Renal cortical epithelial cell (primary cell): ENCODE measurements at places on chromosomes 12 and 14.

GRCh38 chr12:7128681-7129286 lies at the start of gene RBP5:
Gene RBP5 (minus strand): TSS chr12:7128889. CDS start chr12:7128775, 114 bp downstream.
- DNase-seq, result no peak

DNA sequence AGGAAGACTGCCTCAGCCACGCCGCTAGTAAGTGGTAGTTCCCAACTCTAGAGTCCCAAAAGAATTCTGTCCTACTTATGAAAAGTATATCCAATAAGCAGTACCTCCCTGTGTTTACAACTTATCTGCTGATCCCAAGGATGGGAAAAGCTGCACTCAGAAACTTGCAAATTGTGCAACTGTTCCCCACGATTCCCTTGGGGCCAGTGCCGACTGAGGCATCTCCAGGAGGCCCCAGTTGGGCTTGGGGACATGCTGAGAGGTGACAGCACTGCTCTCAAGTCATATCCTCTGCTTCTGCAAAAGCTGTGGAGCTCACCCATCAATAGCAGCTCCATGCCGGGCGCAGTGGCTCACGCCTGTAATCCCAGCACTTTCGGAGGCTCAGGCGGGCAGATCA lies 23.7 kb downstream of the SPRING1 start:
- no peak for DNase-seq

GRCh38 chr12:89514751-89515150 lies 9.8 kb downstream of the GALNT4 start:
- no peak for DNase-seq

DNA sequence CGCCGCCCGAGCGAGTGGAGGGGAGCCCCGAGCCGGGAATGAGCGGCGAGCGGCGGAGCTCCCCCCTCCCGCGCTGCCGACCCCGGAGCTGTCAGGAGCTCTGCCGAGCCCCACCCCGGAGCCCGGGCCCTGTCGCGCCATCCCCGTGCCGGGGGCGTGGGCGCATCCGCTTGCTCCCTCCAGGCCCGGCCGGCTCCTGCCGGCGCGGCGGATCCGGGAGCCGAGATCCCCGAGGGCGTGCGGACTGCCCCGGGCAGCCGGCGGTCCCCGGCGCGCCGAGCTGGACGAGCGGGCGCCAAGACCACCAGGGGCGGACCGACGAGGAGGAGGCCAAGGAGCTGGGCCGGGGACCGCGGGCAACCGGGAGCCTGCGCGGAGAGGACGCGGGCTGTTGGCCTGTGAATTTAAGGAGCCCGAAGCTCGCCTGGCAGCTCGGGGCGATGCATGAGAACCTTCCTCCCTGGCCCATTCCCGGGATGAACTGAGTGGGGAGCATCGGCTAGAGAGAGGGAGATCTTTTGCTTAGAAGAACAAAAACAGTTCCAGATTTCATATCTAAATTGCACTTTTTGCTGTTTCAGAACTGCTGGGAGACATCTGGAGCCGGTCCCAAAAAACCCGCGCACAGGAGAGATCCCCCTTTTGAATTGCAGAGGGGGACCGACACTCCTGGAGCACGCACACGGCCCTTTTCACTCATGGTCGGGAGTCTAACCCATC lies 2.0 kb downstream of the PTHLH start:
- DNase-seq, result no peak

DNA sequence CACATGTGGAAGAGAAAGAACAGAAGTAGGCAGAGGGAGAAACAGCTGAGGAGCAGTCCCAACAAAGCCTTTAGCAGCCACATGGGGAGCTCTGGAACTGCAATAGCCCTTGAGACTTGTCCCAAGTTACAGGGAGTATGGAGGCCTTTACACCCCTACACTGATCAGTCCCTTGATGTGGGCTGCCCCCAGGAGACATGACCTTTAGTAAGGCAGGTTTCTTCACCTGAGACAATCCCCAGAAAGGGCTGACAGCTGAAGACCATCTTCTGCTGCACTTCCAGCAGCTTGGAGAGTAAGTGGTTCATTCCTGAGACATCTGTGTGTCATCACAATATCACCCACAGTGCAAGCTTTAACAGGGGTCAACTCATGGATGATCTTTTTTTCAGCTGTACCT lies 8.6 kb upstream of the SNAPC1 start:
- DNase-seq, result peak; percentile 55

GRCh38 chr12:117662220-117662619 lies 300.8 kb upstream of the NOS1 start:
- peak; percentile 71 for DNase-seq

GRCh38 chr14:23099212-23099861 lies 4.0 kb downstream of the C14orf119 start:
- DNase-seq, result no peak

GRCh38 chr14:29380826-29381225 lies 546.8 kb downstream of the PRKD1 start:
- no peak for DNase-seq

GRCh38 chr14:83163016-83163415 lies 1629.4 kb upstream of the SEL1L start:
- DNase-seq, result peak; percentile 21

DNA sequence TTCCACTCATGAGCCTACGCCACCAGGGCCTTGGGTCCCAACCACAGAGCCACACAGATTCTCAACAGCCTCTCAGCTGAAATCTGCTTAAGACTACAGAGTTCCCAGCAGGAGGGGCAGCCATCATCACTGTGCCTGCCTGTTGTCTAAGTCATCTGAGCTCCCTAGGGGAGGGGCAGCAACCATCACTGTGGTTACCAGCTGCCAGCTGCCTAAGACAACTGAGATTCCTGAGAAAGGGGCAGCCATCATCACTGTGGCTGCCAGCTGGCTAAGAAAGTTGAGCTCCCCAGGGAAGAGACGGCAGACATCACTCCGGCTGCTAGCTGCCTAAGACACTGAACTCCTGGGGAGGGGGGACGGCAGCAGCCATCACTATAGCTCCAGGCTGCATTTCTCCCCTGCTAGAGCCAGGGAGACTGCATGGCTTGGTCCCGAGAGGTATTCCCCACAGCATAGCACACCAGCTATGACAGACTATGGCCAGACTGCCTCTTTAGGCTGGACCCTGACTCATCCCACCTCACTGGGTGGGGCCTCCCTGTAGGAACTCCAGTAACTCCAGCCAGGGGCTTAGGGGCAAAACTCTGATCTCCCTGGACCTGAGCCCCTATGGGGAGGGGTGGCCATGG lies 37.2 kb upstream of the C14orf132 start:
- no peak for DNase-seq

GRCh38 chr12:15887043-15887817 lies 5.0 kb downstream of the STRAP start:
- no peak for DNase-seq

GRCh38 chr12:75366629-75367028 lies 24.3 kb upstream of the GLIPR1L2 start:
- no peak for DNase-seq

GRCh38 chr14:103871596-103872480 lies 24.5 kb upstream of the PPP1R13B start:
- no peak for DNase-seq

GRCh38 chr12:131050463-131051154 lies 96.9 kb downstream of the ADGRD1 start:
- DNase-seq, result no peak

- DNase-seq, result peak; percentile 55
These were observed 394 bp upstream of the AMIGO2 start for GRCh38 chr12:47079981-47080724.

DNA sequence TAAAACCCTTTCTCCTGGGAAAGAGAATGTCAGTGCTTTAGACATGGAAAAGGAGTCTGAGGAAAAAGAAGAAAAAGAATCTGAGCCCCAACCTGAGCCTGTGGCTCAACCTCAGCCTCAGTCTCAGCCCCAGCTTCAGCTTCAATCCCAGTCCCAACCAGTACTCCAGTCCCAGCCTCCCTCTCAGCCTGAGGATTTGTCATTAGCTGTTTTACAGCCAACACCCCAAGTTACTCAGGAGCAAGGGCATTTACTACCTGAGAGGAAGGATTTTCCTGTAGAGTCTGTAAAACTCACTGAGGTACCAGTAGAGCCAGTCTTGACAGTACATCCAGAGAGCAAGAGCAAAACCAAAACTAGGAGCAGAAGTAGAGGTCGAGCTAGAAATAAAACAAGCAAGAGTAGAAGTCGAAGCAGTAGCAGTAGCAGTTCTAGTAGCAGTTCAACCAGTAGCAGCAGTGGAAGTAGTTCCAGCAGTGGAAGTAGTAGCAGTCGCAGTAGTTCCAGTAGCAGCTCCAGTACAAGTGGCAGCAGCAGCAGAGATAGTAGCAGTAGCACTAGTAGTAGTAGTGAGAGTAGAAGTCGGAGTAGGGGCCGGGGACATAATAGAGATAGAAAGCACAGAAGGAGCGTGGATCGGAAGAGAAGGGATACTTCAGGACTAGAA lies 6.1 kb downstream of the PNN start:
- no peak for DNase-seq

GRCh38 chr12:57178213-57178612 lies 30.8 kb upstream of the LRP1-AS start:
- no peak for DNase-seq

DNA sequence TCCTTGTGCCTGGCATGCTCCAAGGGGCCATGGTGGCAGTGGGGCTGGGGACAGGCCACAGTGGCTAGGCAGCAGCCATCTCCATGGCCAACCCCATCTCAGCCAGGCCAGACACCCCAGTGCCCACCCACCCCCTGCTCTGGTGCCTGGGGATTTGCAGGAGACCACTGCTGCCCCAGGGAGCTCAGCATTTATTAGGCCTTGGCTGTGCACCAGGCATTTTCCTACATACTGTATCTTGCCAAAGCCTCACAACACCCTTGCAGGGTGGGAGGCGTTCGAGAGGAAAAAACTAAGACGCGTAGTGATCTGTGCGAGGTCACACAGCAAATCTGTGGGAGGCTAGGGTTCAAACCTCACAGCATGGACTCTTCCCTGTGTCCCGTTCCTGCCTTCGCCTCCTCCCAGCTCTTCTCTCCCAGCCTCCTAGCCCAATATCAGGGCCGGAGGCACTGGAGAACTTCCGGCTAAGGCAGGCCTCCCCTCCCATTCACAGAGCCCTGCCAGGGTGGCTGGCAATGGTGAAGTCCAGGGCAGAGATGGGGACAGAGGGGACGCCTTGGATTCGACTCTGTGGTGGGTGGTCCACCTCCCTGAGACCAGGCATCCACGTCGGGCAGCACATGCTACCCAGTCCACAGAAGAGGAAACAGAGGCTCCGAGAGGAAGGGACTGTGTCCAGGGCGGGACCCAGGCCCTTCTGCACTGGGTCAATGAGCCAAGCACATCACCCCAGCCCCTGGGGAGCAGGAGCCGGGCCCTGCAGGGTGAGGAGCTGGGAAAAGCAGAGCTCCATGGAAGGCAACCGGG lies 57.4 kb downstream of the FAM222A start:
- DNase-seq, result no peak

DNA sequence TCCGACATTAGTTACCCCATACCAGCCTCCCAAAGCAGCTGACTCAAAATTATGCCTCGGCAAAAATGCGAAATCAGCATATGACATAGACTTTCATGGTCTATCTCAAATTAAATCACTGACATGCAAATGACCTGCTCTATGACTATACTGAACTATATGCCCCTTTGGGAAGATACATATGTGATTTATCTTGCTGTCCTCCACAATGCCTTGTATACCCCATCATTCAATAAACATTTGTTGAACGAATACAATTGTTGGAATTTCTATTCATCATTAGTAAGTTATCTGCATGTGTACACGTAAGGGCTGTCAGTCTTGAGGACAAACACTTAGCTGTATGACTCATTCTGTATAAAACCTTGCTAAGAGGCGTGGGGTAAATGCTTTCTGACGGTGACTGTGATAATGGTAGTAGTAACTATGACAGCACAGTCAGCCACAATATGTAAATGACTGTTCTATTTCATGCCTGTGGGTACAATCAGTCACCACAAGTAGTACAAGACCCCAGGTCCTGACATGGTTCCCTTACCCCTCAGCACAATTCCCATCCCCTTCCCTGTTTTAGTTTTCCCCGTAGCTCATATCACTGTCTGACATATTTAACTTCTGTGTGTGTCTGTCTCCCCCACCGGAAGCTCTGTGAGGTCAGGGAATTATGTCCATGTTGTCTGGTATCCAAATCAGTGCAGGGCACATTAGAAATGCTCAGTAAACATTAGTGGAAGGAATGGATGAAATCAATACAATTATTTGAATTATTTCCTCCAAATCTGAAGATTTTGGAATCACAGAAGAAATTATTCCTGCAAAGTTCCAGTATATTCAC lies 42.8 kb downstream of the STXBP6 start:
- DNase-seq, result peak; percentile 92

GRCh38 chr12:114272605-114273004 lies 133.3 kb downstream of the TBX5 start:
- no peak for DNase-seq

- DNase-seq, result no peak
These were observed 1951.9 kb upstream of the SEL1L start for GRCh38 chr14:83485591-83485990.

- peak; percentile 76 for DNase-seq
These were observed 27.9 kb downstream of the RHOF start for GRCh38 chr12:121765573-121765972.

DNA sequence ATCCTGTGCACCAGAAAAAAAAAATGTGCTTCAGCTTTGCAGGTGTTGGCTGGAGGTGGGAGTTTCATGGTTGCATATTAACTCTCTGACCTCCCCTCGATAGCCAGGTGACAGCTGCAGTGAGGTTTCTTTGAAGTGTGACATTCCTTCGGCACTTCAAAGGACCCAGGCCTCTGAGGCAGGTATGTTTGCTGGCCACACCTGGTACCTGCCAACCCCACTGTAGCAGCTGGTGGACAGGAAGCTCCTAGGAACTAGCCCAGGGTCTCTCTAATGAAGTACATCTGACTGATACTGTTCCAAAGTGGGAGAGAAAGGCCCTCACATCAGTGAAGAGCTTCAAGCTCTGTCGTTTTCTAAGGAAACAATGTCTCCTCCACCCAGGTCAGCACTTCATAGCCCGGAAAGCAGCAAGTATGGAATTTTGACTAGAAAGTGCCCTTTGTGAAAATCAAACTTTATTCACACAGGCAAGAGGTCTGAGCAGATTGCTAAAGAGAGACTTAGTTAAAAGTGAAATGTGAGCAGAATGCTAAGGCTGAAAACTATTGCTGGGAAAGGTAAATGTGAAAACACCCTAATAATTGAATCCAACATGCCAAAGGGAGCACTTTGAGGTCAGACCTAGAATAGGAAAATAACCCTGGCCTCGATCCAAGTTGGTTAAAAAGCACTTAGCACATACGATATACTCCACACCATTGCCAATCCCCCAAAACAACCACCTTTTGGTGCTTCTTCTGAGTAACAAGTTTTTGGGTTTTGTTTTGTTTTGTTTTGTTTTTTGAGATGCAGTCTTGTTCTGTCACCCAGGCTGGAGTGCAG lies 71.3 kb downstream of the PHLDA1 start:
- DNase-seq, result peak; percentile 16

GRCh38 chr12:115320967-115321366 lies 637.0 kb upstream of the TBX3 start:
- DNase-seq, result no peak

- no peak for DNase-seq
These were observed 169.4 kb downstream of the RPL10L start for GRCh38 chr14:46482200-46482599.

- DNase-seq, result peak; percentile 62
These were observed 18.1 kb downstream of the RFC5 start for GRCh38 chr12:118034429-118035189.

DNA sequence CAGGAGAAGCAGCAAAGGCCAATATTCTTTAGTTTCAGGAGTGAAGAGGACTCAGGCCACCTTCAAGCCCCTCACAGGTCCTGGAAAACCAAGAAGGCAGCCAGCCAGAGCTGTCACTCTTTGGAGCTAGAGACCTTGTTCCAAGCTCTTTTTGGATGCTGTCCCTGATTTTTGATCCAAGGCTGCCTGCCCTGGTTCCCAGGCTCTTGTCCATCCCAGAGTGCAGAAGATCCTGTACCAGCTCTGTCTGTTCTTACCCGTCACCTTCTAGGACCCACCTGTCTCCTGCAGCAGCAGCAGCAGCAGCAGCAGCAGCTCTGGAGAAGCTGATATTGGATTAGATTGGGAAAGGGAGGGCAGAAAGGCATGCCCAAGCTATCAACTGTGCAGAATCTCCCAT lies 157.1 kb upstream of the NEDD1 start:
- DNase-seq, result no peak
